PC-3 (cell line): ENCODE measurements at places on chromosomes 7 and 10.
A peak's percentile ranks its signal among the peaks of the same experiment; 100 is the strongest.

DNA sequence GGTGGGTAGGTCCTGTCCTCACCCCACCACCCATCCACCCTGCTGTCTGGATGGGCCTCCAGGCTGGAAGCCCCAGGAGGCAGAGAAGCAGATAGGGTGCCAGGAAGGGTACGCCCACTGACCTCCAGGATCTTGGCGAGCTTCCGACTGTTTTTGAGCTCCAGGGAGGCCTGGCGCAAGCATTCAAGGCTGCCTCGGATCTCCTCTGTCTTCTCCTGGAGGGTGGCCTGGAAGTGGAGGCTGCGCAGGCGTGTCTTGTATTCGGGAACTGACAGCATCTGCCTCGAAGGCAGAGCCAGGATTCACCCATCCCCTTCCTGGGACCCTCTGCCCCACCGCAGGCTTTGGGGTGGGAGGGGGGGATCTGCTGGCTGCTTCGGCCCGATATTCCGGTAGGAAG, 48.4 kb downstream of the GRID2IP start:
- no peak overlapping the region for H3K27ac ChIP-seq
- no peak for DNase-seq
- peaks cover 6% of the 10 kb centered on the region; the same call in 1 of the 2 replicates for H3K4me1 ChIP-seq
- no peaks in the 10 kb centered on the region for H3K27me3 ChIP-seq

- no peak overlapping the region for H3K27ac ChIP-seq
- H3K4me3 ChIP-seq: no peak overlapping the region
- no peak for DNase-seq
- H3K4me1 ChIP-seq: no peaks in the 10 kb centered on the region
Measured at GRCh38 chr10:29428486-29428885, 139.6 kb downstream of the LYZL1 start.

- peaks cover 5% of the 10 kb centered on the region; the same call in 1 of the 2 replicates for H3K27me3 ChIP-seq
- no peak overlapping the region for H3K27ac ChIP-seq
- no peak for DNase-seq
- no peaks in the 10 kb centered on the region for H3K4me1 ChIP-seq
- H3K4me3 ChIP-seq: no peak overlapping the region
- no peaks in the 10 kb centered on the region for H3K36me3 ChIP-seq
Measured at GRCh38 chr7:150631084-150631826, 930 bp downstream of the GIMAP6 start.

DNA sequence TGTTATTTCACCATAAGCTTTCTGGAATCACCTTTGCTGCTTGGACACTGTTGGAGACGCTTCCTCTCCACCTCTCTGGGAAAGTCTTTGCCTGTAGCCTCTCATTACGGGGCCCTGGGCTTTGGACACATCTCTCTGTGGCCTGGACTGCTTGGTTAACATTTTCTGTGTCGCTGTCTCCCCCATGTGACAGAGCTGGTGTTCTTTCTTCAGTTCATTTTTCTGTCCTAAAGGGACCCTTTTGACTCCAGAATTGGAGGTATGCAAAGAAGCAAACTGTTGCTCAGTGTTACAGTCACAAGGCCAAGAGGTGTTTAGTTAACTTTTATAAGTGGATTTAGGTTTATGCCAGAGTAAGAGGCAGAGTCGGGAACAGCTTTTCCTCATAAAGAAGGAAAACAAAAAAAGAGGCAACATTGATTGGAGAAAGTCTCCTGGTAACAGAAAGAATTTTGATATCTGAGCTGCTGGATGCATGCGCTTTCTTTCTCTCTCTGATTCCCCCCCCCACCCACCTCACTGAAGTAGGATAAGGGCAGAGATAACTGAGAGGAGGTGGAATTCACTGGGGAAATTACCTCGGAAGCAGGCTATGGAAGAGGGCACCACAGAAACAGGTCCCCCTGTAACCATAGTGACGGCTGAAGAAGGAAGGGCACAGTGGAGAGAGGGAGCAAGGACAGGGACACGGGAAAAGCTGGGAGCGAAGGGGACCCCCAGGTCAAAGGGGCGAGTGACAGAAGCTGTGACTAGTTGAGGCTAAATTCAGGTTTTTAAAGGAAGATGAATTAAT, 57.8 kb downstream of the LGI1 start:
- H3K27me3 ChIP-seq: no peaks in the 10 kb centered on the region
- no peak overlapping the region for H3K27ac ChIP-seq
- peaks cover 10% of the 10 kb centered on the region for H3K4me1 ChIP-seq
- H3K36me3 ChIP-seq: no peaks in the 10 kb centered on the region
- DNase-seq: peak; percentile 12

DNA sequence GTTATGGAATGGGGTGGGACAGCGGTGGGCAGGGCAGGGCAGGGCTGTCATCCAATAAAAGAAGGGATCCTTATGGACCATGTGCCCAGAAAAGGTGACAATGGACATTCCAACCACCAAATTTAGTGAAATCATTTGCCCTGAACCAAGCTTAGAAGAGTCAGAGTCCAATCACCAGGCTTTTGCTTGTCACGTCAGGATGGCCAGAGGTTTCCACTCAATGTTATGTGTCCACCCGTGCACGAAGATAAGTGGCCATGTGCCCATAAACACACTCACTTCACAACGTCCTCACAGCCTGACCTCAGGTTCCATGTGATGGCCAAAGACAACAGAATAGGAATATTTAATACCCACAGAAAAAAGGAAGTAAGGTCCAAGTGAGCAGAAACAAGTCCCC, 36.6 kb upstream of the PLPP4 start:
- no peak overlapping the region for H3K4me3 ChIP-seq
- H3K27me3 ChIP-seq: no peaks in the 10 kb centered on the region
- peaks cover 43% of the 10 kb centered on the region for H3K4me1 ChIP-seq
- DNase-seq: no peak
